Effector memory CD4-positive, alpha-beta T cell (primary cell): ENCODE measurements at places on chromosomes 5 and 9.

DNA sequence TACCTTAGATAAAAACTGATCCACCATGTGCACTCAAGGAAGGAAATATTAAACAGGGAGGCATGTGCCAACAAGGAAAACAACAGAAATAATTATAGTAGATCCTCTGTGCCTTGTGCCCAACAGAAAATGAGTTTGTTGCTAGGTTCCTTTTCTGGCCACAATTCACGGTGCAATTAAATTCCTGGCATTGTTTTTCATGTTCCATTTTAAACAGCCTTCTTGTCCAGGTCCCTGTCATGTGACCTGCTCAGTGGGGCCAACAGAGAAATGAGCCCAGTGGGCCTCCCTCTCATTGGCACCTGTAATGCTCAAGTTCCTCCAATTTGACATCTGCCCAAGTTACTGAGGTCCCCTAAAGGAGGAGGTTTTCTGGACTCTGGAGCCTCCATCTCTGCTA lies 56.5 kb downstream of the SPOCK1 start:
- DNase-seq, result no peak

DNA sequence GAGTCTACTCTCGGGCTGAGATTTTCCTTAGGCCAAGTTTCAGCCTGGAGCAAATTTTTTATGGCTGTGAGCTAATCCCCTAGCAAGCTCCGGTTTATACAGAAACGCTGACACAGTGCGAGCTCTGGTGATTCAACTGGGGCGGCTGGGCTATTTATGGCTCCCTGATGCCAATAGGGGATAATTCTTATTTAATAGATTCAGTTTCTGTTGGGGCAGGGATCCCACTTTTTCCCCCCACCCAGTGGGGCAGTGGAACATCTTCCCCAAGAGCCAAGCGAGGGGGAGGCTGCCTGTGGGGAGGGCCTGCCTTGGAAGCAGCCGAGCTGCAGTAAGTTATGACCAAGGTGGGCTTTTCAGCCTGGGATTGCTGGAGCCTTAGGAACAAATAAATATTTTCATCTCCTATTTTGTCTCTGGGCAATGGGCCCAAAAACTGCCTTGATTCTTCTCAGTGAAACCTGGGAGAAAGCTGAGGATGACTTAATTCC lies 129.1 kb downstream of the MACROH2A1 start:
- no peak for DNase-seq

- DNase-seq, result no peak
Observed at GRCh38 chr5:97929383-97929782, 746.3 kb upstream of the RIOK2 start.

DNA sequence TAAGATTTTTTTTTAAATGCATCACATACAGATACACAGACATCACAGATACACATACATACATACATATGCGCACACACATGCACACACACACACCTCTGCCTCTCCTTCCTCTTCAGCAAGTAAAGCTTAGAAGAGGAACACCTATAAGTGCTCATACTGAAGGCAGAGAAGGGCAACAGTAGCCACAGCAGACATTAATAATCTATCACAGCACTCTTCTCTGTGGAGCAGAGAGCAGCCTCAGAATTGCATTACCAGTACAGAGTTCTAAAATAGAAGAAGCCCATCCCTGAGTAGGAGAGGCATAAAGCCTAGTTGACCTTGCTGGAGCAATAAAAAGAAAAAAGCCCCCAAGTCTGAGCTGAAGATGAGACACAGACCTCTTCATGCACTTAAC lies 110.6 kb downstream of the MLLT3 start:
- DNase-seq, result no peak

- DNase-seq, result no peak
Observed at GRCh38 chr9:7788772-7789171, 10.8 kb downstream of the DMAC1 start.

GRCh38 chr5:135249658-135250057 lies 149.4 kb downstream of the MACROH2A1 start:
- no peak for DNase-seq

GRCh38 chr5:124961521-124961920 lies 215.1 kb upstream of the ZNF608 start:
- DNase-seq, result no peak

- DNase-seq, result no peak
Observed at GRCh38 chr5:68285851-68286611, 70.5 kb downstream of the PIK3R1 start.

- no peak for DNase-seq
Observed at GRCh38 chr9:3863686-3864085, 337.9 kb upstream of the RFX3 start.

- no peak for DNase-seq
Observed at GRCh38 chr5:177458912-177459350, 12.3 kb downstream of the PRR7 start.

DNA sequence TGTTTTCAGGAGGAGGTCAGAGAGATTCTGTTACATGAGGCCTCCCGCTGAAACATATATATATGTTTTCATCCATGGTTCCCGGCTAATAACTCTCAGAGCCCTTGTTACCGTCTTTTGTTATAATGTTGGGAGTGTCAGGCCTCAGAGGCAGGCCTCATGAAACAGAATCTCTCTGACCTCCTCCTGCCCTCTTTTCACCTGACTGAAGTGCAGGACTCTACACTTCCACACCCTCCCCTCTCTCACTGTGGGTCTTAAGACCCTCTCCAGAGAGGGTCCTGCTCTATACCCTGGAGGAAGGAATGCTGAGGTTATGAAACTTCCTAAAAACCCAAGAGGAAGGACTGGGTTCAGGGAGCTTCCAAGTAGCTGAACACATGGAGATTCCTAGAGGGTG lies 28.5 kb upstream of the PTGER4 start:
- no peak for DNase-seq

- no peak for DNase-seq
Observed at GRCh38 chr5:142358648-142359047, 33.8 kb upstream of the SPRY4 start.

- peak; percentile 56 for DNase-seq
Observed at GRCh38 chr9:36873247-36873875, 160.7 kb downstream of the PAX5 start.

- DNase-seq, result no peak
Observed at GRCh38 chr5:167417662-167418061, 873.8 kb upstream of the WWC1 start.

- DNase-seq, result peak; percentile 4
Observed at GRCh38 chr9:69174616-69175463, 763 bp downstream of the TJP2 start.
